ENCODE measurements at places on chromosomes 3 and 15.

DNA sequence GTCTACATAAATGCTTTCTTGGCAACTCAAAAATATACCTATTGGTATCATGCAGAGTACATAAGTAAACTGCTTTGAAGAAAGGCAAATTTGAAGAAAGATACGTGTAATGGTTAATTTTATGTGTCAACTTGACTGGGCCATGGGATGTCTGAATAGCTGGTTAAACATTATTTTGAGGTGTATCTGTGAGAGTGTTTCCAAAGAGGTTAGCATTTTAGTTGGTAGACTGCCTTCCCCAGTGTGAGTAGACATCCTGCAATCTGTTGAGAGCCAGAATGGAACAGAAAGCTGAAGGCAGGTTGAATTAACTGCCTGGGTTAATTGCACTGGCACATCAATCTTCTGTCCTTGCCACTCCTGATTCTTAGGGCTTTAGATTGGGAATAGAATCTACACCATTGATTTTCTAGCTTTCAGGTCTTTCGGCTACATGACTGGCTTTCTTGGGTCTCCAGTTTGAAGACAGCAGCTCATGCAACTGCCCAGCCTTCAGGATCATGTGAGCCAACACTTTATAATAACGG lies 98.3 kb downstream of the CMSS1 start:
- DNase-seq, result no peak

DNA sequence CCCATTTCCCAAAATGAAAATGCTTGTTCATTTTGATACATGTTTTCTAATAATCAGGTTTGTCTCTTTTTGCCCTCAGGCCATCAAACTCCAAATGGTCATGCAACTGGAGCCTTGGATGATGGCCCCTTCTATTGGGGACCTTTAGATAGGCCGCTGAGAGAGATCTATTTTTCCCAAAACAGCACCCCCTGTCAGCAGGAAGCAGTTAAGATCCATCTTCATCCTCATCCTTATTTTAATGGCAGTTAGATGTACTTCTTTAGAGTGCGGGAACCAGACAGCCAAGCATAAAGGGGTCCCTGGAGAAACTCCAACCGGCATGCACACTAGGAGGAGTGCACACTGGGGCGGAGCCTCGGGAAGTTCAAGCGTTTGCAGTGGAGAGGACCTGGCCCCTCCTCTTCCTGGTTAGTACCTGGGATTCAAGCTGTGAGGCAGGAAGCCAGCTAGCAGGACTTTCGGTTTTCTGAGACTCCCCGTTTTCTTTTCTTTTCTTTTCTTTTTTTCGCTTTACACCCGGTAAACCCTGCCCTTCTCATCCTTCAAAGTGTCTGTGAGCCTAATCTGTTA lies 31.9 kb upstream of the STRIT1 start:
- no peak for DNase-seq

DNA sequence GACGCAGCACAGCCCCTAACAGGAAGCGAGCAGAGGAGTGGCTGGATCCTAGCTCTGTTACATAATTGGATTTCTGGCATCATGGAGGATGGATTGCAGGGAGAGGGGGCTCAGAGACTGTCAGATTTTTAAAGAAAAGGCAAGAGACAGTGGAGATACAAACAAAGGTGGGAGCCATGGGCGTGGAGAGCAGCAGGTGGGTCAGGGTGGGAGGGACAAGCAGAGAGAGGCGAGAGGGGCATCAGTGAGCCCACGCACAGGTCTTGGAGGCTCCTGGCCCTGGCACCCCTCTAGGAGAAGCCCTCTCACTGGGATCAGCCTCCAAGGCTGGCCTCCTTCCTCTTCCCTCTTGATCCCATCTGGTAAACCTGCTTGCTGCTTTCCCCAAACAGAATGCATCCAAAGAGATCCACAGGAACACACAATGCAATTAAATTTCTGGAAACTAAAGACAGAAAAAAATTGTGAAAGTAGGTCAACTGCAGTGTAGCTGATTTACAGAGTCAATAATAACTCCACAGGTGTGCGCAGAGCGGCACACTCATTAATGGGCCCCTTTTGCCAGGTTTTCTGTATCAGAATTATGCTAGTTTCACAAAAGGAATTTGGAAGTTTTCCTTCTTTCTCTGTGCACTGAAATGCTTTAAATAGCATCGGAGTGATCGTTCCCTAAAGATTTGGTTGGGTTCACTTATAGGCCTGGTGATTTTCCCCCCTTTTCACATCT lies 66.1 kb downstream of the LSM3 start:
- no peak for DNase-seq

DNA sequence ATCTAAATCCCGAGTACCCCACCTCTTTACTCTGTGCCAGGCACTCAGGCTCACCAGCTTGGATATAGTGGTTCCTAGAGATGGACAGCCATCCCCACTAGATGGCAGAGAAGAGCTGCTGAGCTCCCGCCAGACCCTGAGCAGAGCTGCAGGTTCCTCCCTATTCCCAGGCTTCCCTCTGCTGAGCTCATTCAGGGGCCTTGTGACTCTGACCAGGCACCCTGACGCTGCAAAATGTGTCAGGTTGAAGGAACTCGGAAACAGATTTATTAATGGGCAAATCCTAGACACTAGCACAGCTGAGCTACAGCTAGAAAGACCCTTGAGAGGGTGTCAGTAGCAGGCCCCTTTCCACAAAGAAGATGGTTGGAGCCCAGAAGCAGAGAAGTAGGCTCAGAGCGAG lies 38.2 kb upstream of the RHO start:
- DNase-seq, result peak; percentile 23

GRCh38 chr3:157746391-157746790 lies 243.2 kb upstream of the VEPH1 start:
- no peak for DNase-seq

GRCh38 chr3:81732642-81733041 lies 28.8 kb downstream of the GBE1 start:
- no peak for DNase-seq

DNA sequence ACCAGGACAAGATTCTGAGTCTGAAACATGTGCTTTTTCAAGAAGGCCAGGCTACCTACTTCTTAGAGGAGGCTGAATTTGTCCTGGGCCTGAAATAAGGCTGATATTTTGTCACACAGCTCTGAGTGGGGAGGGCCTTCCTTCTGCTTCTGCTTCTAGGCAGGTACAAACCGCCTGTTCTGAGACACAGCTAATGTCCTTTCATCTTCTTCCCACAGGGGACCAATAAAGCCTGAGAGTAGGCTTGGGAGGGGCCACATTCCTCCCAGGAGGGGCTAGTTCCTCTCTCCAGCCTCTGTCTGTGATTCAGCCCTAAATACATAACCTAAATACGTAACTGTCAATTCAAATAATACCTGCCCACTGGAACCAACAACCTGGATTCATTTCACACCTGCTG lies 34.8 kb downstream of the CRYGS start:
- DNase-seq, result no peak

- no peak for DNase-seq
Measured at GRCh38 chr3:197296545-197296944, 1.9 kb downstream of the DLG1 start.

- DNase-seq, result no peak
Measured at GRCh38 chr3:120177151-120177550, 82.9 kb upstream of the GSK3B start.

- DNase-seq, result no peak
Measured at GRCh38 chr3:72782521-72782920, 65.7 kb downstream of the SHQ1 start.

- no peak for DNase-seq
Measured at GRCh38 chr3:76040946-76041345, 255.6 kb upstream of the ZNF717 start.

GRCh38 chr3:128983293-128984069 lies 10.4 kb downstream of the CFAP92 start:
- DNase-seq, result no peak

DNA sequence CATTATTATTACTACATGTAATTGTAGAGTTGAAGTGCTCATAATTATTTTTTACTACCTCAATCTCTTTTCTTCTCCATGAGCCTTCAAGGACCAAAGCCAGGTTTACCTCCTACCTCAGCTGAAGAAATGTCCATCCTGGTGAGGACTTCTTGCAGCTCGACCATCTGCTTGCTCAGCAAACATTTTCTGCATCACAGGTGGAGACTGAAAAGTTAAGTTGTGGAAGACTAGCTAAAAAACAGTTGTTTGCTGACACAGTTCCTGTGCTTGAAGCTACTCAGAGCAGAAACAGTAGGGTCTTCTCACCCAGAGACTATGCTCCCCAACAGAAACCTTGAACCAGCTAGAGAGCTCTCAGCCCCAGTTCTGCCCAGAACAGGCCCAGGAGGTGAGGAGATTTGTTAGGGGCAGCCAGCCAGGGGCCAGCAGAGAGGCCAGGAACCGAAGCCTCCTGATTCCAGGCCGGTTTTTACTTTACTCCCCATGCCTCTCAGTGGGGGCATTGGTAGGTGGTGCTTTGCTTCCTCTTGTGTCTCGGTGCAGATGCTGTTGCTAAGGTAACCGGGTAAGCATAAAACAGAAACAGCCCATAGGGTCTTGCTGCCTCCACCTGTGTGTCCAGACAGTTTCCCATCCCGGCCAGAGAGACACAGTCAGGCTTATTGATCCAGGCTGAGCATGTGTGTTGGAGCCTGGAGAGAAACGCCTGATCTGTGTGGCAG lies 54.9 kb downstream of the CCNL1 start:
- DNase-seq, result no peak

- no peak for DNase-seq
Measured at GRCh38 chr3:128569756-128570155, 76.8 kb upstream of the GATA2 start.

GRCh38 chr3:25281041-25281731 lies 146.9 kb upstream of the RARB start:
- no peak for DNase-seq

DNA sequence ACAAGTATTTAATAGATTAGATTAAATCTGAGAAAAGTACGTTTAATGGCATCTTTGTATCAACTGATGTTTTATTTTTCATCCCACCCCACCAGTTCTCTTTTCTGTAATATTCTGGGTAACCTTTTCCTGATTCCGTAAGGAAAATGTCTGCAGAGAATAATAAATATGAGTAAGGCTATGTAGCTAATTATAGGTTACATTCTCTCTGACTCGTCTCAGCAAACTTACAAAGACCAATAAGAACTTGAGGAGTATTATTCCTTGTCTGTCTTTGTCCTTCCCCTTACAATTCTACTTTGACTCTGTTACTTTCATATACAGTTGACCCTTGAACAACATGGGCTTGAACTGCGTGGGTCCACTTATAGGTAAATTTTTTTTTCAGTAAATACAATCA lies 12.1 kb downstream of the SNAP23 start:
- DNase-seq, result no peak

GRCh38 chr3:114587986-114588385 lies 294.2 kb downstream of the TIGIT start:
- no peak for DNase-seq

DNA sequence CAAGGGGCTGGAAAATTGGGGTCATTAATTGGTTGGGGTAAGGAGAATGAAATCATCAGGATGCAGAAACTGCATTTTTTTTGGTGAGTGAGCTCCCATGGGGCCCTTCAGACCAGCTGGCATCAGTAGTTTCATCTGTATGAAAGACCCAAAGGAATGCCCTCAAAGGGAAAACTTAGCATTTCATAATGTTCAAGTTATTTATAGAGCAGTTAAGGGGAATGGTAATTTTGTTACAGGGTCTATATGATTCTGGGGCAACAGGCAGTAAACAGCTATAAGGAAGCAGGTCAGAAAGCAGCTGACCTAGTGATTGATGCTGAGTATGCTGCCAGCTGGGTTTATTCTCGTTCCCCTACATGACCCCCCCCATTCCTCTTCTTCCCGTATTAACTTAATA lies 448.9 kb downstream of the OCA2 start:
- no peak for DNase-seq

DNA sequence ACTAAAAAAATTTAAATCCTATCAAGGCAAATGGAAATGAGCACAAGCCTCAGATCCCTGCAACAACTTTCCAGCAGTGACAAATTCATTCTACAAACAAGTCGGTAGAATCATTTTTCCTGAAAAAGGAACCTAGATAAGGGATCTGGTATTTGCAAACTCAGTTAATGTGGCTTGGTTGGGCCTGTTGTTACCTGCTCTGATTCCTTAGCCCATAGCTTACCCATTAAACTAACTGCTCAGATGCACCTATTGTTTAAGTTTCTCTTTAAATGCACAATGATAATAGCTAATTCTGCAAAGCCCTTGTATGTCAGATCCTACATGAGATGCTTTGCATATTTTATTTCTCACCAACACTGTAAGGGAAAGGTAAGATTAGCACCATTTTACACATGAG lies 377.4 kb upstream of the RGMA start:
- DNase-seq, result no peak

- DNase-seq, result no peak
Measured at GRCh38 chr15:89401631-89402517, 67.2 kb upstream of the POLG start.

DNA sequence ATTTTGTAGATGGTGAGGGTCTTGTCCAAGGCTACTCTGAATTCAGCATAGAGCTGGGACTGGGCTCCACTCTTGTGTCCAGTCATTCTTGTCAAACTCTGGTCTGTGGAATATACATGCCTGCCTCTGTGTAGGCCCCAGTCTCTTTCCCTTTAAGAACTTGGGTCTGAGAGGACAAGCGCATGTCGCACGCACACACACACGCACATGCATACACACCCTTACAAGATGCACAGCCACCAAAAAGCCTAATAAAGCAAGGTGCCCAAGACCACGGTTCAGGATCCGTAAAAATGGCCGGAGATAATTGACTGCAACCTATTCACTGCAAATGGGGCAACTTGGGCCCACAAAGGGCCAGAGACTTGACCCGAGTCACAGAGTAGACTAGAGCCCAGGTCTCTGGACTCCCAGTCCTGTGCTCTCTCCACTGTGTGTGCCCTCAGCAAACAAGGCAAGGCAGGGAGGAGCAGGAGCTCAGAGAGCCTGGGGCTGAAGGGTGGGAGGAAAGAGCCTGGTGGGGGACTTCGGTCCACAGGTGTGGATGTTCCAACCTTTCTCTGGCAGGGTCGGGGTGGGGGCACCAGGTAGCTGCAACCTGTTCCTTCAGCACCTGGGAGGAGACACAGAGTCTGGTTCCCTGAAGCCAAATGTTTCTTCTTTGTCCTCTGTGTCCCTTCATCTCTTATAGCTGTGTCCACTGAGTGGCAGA lies 914 bp upstream of the PAQR5 start:
- no peak for DNase-seq

GRCh38 chr3:100407164-100407563 lies 5.8 kb downstream of the LNP1 start:
- DNase-seq, result no peak
